ENCODE measurements at places on chromosomes 12 and 14. TPM values are rescaled to one million over a fixed set of nuclear protein-coding genes. Genes with fewer than 3 reads are reported as not detected.

The TGM1 gene
- 4.8 TPM for total RNA-seq

The IFNG-AS1 gene
- total RNA-seq = 0.35 TPM

The OXA1L gene
- total RNA-seq = 136 TPM

The TAS2R31 gene
- total RNA-seq = 0.44 TPM

The KRT85 gene
- total RNA-seq = not detected

The KRT5 gene
- not detected for total RNA-seq

The DEPDC4 gene
- total RNA-seq = 4.2 TPM

The SPX gene
- total RNA-seq = 0.61 TPM

The CBLN3 gene
- total RNA-seq = 12.2 TPM

The ADAM20 gene
- total RNA-seq = 0.23 TPM

The RND1 gene
- 2.2 TPM for total RNA-seq

The BLOC1S1 gene
- total RNA-seq = 115 TPM

The SLC7A7 gene
- 0.50 TPM for total RNA-seq

The FGF6 gene
- not detected for total RNA-seq

The WNT1 gene
- not detected for total RNA-seq

The INTS13 gene
- total RNA-seq = 71.5 TPM

The CLEC6A gene
- not detected for total RNA-seq

The TMTC1 gene
- total RNA-seq = 0.04 TPM

The TSPAN11 gene
- not detected for total RNA-seq

The LRIG3 gene
- total RNA-seq = 0.09 TPM

The ADAMTS20 gene
- total RNA-seq = not detected

The USP15 gene
- 87.2 TPM for total RNA-seq

The TDRD9 gene
- 0.42 TPM for total RNA-seq
